Ascending aorta (tissue), 2 donors: ENCODE measurements at places on chromosomes 3 and 15.

DNA sequence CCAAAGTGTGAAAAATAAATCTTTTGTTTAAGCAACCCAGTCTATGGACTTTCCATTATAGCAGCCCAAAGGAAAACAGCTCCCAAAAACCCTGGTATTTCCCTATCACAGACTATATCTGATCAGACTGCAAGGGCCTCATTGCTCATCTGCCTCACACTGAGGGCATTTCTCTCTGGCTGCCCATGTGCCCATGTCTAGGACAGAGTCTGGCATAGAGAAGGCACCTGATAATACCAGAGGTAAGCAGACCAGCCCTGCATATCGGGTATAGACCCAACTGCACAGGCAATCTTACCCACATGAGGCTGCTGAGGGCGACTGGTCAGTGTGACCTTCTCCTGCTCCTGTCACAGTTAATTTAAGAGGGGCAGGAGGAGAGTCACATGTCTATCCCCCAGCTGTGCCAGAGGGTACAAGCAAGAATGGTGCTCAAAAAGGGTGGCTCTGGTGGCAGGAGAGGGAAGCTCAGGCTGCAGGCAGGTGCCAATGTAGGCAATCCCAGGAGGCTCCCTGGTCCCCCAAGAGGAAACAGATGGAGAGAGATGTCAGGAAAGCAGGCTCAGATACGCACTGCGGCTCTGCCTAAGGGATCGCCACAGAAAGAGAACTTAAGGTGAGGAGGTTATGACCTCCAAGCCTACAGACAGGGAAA lies 3.1 kb downstream of the CSRNP1 start:
- no peak for DNase-seq

GRCh38 chr3:107446706-107447105 lies 69.5 kb downstream of the CCDC54 start:
- no peak for DNase-seq

- no peak for DNase-seq
Measured at GRCh38 chr3:48446043-48446424, 503 bp upstream of the ATRIP start.

DNA sequence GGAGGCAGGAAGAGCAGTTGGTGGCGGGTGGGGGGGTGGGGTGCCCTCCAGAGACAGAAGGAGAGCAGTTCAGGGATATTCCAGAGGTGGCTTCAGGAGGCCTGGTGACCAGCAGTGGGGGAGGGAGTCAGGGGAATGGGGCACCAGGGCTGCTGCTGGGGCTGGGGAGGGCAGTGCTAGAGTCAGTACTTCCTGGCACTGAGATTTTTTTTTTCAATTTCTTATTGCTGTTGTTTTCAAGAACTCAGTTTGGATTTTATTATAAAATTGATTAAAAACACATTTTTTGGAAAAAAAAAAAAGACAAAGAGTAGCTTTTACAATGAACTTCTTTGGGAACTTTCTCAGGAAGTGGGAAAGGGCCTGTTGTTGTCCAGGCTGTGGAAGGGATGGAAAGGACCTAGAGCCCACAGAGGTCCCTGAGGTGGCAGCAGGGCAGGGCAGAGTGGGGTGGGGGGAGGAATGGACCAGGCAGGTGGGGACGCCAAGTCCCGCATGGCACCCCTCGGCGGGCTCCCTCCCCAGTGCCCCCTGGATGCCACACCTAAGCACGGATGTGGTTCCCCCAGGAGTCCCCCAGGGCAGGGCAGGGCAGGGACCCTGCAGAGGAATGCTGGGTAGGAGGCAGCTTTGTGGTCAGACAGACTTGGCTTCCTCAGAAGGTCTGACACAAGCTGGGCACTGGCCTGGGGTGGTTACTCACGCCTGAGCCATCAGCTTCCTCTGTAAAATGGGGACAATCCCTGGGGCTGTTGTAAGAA lies 8.5 kb upstream of the ANPEP start:
- DNase-seq = no peak

- no peak for DNase-seq
Measured at GRCh38 chr15:63672369-63672768, 75.2 kb downstream of the FBXL22 start.

GRCh38 chr15:69668039-69668705 lies 215.6 kb downstream of the RPLP1 start:
- peak; percentile 24 for DNase-seq

GRCh38 chr3:51257870-51258269 lies 127.2 kb upstream of the MANF start:
- no peak for DNase-seq

DNA sequence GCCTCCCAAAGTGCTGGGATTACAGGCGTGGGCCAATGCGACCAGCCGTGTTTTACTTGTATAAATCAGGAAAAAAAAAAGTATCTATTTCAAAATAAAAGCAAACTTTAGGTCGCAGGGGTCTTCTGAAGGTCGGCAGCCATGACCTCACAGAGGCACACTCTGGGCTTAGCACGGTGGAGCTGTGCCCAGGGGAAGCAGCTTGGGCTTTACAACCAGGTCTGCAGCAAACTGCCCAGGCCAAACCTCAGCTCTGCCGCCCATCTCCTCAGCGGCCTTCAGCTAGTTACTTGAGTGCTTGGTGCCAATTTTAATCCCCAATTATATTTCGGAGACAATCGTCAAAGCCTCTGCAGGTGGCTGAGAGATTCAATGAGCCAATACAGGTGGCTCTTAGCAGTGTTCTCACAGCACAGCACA lies 30.1 kb downstream of the ZDHHC19 start:
- no peak for DNase-seq

DNA sequence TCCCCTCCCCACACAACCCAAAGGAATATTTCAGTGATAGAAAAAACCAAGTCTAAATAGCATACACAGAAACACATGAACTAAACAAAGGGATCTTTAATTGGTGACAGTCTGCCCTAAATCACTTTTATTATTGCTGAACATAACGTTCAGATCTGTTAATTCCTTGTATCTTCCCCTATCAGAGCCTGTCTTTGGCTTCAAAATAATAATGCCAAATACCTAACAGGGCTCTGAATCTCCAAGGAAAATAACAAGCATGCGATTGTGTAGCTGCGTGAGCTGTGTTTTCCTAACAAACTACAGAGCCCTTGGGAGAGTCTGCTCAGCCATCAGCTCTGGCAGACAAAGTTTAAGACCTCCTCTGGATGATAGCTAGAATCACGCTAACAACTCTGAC lies 1010.1 kb downstream of the ROBO1 start:
- DNase-seq = no peak

GRCh38 chr15:34790121-34790520 lies 5.2 kb downstream of the ACTC1 start:
- DNase-seq = no peak

DNA sequence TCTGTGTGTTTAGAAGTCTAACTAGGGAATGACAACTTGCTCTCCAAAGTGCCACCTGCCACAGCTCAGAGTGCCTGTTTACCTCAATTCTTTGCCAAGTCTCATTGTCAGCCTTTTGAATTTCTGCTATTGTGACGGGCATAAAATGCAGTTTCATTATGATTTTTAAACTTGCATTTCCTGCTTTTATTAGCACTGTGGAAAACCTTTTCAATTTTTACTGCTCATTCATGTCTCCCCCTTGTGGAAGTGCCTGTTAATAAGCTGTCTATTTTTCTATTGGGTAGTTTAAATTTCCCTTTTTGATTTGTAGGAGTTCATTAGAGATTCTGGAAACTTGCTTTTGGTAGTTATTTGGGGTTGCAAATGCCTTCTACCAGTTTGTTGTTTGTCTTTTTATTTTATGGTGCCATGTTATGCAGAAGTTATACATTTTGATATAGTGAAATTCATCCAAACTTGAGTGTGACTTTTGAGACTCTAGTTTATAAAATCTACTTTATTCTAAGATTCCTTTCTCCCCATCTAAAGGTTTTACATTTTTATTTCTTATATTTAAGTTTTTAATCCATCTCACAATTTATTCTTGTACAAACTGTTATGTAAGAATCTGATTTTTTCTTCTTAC lies 53.9 kb upstream of the FRMD4B start:
- no peak for DNase-seq

DNA sequence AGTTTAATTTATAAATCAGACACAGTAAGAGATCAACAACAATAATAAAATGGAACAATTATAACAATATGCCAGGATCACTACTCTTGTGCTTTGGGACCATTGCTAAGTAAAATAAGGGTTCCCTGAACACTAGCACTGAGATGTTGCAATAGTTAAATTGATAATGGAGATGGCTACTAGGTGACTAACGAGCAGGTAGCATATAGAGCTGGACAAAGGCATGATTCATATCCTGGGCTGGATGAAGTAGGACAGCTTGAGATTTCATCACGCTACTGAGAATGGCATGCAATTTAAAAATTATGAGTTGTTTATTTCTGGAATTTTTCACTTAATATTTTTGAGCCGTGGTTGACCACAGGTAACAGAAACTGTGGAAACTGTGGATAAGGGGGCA lies 20.7 kb upstream of the MYZAP start:
- no peak for DNase-seq

GRCh38 chr3:113405180-113405579 lies 36.1 kb downstream of the CFAP44 start:
- DNase-seq = no peak

DNA sequence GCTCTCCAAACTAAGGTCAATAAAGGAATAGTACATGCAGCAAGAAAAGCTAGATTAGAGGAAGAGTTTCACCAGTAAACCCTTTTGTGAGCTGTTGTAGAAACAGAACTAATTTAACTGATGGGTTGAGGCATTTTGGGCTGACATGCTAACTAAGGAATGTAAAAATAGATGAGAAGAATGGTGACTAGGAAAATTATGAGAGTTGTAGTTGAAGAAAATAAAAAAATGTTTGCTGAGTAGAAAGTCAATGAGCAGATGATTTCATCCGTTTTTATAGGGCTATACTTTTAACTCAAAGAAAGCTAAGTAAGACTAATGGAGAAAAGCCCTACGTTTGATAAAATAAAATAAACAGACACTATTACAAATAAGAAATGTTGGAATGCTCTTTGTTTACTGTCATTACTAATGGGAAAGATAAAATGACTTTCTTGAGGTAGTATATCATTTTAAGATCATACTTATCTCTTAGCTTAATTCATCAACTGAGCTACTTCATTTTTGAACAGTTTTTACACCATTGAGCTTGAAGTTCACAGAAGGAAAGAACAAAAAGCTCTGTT lies 209.4 kb upstream of the DPH6 start:
- DNase-seq = no peak

DNA sequence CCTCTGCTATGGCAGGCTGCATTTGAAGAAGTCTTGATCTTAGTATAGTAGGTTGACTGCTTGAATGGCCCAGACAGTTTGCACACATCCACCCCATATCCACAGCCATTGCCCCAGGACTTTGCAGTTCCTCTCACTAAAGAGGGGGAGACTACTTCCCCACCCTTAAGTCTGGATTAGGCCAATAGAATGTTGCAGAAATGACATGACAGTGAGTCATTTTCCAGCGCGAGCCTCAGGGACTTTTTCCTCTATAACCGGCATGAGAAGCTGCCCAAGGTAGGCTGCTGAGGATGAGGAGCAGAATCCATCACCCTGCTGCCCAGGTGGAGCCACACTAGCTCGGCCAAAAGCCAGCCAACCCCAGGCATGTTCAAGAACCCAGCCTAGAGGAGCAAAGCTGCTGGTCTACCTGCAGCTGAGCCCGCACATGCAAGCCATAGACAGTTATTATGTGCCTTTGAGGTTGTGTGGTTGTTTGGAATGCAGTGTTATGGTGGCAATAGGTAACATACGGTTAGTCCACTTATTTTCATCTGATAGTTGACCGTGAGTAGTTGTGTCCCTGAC lies 113.9 kb downstream of the TLE3 start:
- DNase-seq = peak; percentile 37

GRCh38 chr3:65888980-65889706 lies 149.6 kb downstream of the MAGI1 start:
- peak; percentile 81 for DNase-seq

- DNase-seq = no peak
Measured at GRCh38 chr15:40702077-40702476, 7.1 kb downstream of the RAD51 start.

DNA sequence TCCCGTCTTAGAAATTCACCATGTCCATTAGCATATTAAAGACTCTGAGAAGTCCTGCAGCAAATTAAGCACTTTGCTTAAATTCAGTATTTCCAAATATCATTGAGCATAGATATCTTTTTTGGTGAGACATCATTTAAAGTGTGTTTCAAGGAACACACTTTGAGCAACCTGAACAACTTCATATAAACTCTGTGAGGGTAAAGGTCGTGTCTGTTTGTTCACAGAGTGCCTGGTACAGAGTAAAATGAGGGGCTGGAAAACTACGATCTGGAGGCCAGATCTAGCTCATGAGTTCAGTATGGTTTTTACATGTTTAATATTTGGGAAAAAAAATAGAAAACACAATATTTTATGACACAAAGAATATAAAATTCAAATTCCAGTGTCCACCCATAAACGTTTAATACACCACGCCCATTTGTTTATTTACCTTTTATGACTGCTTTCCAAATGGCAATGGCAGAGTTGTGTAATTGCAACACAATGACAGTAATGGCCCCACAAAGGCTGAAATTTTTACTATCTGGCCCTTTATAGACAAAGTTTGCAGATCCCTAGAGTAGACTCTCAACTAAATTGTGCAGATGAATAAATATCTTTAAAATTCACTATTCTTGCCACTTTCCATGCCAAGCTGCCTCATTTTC lies 67.4 kb downstream of the SNTN start:
- DNase-seq = no peak

GRCh38 chr15:69612112-69612511 lies 159.5 kb downstream of the RPLP1 start:
- DNase-seq = no peak

DNA sequence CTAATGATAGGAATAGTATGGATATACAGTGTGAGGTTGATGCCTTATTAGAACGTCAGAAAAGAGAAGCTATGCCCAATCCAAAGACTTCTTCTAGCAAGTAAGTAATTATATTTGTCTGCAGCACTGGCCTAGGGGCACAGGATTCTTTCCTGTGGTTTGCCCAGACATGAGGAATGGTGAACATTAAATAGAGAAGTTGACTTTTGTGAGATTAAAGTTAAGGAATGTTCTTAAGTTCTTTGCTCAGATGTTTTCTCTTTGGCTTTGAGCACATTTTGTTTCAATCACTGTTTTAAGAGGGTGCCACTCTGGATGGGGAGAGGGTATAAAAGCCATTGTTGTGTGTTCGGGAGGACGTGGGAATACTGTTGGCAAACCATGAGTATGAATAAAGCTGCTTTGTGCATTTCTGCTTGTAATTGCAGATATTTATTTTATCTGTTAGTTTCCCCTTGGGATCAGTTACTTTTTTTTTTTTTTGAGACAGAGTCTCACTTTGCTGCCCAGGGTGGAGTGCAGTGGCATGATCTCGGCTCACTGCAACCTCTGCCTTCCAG lies 8.3 kb downstream of the KIF23 start:
- DNase-seq = no peak

DNA sequence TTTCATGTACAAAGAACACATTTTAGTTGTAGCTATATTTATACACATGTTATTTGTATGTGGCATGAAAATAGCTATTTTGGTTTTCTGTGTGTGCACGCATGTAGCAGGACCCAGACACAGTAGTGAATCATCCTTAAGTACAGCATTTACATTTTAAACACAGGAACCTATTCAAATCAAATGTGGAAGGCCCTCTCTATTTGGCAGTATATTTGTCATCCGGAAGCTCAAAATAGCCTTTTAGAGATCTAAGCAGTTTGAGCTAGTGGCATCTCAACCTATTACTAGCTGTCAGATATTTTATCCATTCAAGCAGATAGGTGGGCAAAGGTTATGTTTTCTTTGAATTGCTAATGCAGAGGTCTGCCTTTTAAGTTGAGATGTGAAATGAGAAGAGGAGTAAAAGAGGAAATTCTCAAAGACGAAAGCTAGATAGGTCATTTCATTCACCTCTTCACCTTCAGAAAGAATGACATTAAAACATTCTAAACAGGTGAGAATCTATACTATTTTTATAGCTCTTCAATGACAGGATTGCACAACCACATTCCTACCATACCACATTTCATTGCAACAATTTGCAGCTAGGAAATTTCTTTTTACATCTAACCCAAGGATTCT lies 46.3 kb upstream of the TIPARP start:
- no peak for DNase-seq
